Stimulated activated CD4-positive, alpha-beta T cell treated with anti-CD3 and anti-CD28 coated beads, Interleukin-15, amount 100 ng/mL, for 1 hour (primary cell): ENCODE measurements at places on chromosomes 13 and 19.
A peak's percentile ranks its signal among the peaks of the same experiment; 100 is the strongest.

GRCh38 chr13:26469602-26470001, 87.9 kb upstream of the WASF3 start:
- no peak for DNase-seq

DNA sequence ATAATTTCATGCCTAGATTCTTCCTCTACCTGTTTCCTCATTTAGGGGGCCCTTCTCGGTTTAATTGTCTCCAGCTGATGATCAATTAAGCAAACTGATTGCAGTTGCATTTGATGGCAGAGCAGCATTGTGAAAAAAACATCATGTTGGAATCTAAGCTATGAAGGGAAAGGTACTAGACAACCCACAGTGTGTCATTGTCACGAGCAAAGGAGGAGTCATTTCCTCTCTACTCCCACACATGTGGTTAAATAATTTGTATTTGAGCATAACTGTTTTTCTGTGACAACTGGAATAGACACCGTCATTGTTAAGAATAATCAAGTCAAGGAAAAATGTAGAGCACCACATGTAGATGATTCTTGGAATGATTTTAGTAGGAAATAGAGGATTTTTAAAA, 240.3 kb downstream of the DCT start:
- DNase-seq, result no peak

DNA sequence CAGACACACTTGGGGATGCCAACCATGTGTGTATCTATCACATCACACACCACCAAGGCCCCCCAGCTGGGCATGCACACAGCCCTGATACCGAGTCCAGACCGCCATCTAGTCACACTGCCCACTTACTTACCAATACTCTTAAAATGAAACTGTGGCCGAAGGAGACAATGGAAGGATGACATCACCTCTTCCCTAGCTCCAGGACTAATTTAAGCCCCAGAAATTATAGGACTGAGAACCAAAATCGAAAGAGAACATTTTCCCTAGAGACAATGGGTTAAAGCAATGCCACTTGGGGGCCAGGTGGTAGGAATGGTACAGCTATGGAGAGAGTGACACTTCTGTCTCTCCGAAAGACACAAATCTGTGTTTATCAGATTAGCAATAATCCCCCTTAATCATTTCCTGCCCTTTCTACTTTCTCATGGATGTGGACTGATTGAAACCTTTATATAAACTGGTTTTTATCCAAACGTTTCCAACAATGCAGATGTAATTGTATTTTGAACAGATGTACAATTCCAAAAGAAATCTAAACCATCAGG, 663 bp upstream of the GGACT start:
- DNase-seq, result no peak

- no peak for DNase-seq
Observed at GRCh38 chr13:22629374-22629773, 551.4 kb upstream of the SGCG start.

DNA sequence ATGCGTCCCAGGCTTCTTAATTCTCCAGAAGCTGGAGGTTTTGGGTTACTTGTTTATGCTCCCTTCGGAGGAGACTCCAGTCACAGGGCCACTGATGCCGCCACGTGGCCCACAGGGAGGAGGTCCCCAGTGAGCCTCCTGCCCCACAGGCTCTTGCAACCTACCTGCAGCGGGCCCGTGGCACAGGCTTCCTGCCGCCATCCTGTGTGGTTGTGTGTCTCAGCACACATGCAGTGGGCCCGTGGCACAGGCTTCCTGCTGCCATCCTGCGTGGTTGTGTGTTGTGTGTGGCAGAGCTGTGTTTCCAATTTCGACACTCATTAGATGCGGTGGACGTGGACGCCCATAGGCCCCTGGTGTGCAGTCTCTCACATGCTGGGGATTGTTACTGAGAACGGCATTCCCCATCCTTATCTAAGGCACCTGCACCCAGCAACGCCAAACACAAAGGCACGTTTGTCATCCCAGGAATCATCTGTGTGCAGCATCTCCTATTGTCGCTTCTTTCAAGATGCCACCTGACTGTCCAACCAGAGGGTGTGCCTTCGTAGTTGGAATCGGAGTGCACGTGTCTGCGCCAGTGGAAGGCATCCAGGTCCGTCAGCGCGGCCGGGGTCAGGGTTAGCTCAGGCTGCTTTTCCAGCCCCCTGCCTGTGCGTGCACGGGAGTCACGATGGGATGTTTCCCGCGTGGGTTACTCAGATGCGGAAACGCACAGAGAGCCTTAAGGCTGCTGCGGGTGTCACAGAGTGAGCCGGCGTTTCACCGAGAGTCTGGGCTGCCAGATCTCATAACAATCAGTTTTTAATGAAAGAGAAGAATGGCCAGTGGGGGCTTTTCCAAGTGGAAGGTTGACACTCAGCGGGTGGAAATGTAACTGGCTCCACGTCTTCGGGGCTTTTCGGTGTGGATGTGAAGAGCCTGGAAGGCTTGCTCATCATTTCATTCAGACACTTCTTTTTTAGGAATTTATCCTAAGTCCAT, 119.8 kb downstream of the ATP11A start:
- no peak for DNase-seq

DNA sequence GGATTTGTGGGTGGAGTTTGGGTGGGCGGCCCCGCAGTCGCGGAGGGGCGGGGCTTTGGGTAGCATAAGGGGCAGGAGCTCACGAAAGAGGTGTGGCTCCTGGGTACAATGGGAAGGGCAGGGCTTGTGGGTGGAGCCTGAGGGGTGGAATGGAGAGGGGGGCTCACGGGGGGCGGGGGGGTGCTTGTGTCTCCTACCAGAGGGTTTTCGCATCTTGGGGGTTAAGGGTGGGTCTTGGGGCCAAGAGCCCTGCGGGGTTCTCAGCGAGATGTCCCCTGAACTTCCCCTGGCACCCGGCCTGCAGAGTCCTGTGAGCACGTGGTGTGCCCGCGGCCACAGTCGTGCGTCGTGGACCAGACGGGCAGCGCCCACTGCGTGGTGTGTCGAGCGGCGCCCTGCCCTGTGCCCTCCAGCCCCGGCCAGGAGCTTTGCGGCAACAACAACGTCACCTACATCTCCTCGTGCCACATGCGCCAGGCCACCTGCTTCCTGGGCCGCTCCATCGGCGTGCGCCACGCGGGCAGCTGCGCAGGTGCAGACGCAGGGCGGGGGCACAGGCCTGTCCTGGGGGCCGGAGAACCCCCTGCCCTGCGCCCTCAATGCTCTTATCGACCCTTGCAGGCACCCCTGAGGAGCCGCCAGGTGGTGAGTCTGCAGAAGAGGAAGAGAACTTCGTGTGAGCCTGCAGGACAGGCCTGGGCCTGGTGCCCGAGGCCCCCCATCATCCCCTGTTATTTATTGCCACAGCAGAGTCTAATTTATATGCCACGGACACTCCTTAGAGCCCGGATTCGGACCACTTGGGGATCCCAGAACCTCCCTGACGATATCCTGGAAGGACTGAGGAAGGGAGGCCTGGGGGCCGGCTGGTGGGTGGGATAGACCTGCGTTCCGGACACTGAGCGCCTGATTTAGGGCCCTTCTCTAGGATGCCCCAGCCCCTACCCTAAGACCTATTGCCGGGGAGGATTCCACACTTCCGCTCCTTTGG, 5.1 kb downstream of the FSTL3 start:
- peak; percentile 90 for DNase-seq

DNA sequence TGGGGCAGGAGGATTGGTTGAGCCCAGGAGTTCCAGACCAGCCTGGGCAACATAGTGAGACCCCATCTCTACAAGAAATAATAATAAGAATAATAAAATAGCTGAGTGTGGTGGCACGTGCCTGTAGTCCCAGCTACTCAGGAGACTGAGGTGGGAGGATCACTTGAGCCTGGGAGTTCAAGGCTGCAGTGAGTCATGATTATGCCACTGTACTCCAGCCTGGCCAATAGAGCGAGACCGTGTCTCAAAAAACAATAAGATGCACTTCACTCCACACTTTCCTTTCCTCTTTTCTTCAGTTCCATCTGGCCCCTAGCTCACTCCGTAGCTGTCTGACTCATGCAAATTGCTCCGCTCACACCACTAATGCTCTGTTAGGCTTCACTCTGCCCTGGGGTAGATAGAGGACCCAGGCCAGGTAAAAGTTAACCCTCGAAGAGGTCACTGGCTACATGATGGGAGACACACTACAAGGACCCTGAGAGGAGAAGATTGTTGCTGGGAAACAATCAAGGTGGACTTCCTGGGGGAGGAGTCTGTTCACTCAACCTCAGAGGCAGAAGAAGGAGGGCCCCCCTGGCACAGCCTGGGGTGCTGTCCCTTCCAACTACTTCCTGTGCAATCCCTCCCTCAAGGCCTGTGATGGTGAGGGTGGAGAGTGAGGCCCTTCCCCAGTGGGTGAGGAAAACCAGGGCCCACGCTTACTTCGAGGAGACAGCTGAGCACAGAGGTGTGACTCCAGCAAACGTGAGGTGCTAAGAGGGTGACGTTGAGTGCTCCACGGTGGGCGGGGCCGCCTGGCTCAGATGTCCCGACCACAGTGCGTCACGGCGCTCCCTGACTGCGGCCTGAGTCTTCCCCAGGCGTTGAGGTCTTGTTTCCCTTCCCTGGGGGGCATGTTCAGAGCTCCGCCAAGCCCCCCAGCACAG, 8.8 kb upstream of the TNFSF9 start:
- no peak for DNase-seq

GRCh38 chr19:35612224-35612558, 344 bp upstream of the HAUS5 start:
- no peak for DNase-seq

GRCh38 chr13:44698066-44698465, 121.9 kb upstream of the TSC22D1 start:
- DNase-seq, result no peak

DNA sequence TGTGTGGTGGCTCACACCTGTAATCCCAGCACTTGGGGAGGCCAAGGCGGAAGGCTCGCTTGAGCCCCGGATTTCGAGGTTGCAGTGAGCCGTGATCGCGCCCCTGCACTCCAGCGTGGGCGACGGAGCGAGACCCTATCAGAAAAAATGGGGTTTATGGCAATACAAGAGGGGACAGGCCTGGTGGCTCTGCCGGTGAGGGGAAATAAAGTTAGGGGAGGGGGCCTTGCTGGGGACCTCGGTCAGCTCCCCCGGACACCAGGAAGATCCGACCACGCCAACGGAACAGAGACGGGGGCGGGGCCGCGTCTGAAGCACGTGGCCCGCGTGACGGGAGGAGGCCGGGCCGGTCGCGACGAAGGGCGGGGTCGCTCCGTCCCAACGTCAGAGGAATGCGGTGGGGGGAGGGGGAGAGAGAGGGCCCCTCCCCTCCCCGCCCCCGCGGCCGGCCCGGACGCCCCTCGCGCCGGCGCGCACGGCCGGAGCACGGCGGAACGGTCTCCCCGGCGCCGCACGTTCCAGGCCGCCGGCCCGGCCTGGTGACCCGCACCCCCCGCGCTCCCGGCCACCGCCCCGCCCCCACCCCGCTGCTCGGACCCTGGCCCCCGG, 1.9 kb upstream of the HNRNPL start:
- peak; percentile 78 for DNase-seq

DNA sequence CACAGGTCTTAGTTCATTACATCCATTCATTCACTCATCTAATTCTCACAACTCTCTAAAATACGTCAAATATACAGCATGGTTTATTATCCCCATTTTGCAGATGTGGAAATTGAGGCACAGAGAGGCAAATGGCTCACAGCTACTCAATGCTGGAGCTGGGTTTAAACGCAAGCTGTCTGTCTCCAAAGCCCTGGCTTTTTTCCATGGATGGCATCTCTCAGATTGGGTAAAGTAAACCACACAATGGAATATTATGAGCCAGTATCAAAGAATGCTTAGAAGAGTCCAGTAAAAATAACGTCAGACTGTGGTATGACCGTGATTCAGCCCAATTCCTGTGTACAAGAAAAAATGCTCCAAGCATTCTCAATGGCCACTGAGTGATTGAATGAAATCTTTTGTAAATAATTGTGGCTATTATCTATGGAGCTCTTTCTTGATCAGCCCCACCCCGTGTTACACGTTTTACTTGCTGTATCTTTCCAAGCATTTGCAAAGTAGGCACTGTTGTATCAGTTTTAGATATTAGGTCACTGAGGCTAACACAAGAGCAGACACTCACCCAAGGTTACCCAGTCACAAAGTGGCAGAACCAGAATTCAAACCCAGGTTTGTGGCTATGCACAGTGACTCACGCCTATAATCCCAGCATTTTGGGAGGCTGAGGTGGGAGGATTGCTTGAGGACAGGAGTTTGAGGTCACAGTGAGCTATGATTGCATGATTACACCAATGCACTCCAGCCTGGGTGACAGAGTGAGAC, 5.5 kb upstream of the ACP7 start:
- DNase-seq, result no peak

- DNase-seq, result no peak
Observed at GRCh38 chr19:50300051-50300450, 29.1 kb downstream of the KCNC3 start.

- DNase-seq, result no peak
Observed at GRCh38 chr13:112702986-112703379, 13.1 kb downstream of the ATP11A start.

DNA sequence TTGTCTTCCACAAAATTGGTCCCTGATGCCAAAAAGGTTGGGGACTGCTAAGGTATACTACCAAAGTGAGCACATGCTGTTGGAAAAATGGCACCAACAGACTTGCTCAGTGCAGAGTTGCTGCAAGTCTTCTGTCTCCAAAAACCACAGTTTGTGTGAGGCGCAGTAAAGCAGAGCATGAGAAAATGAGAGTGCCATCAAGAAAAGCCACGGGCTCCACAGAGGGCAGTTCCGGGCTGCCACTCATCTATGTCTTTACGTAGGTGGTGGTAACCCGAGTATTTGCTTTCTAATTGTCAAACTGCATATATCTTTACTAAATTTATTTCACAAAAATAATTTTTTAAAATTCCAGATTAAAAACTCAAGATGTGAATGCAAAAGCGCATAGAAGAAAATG, 123.8 kb downstream of the RNF17 start:
- DNase-seq, result no peak

GRCh38 chr13:22893777-22894176, 287.0 kb upstream of the SGCG start:
- DNase-seq, result no peak

GRCh38 chr19:50333737-50334617, 4.8 kb upstream of the KCNC3 start:
- DNase-seq, result peak; percentile 80

DNA sequence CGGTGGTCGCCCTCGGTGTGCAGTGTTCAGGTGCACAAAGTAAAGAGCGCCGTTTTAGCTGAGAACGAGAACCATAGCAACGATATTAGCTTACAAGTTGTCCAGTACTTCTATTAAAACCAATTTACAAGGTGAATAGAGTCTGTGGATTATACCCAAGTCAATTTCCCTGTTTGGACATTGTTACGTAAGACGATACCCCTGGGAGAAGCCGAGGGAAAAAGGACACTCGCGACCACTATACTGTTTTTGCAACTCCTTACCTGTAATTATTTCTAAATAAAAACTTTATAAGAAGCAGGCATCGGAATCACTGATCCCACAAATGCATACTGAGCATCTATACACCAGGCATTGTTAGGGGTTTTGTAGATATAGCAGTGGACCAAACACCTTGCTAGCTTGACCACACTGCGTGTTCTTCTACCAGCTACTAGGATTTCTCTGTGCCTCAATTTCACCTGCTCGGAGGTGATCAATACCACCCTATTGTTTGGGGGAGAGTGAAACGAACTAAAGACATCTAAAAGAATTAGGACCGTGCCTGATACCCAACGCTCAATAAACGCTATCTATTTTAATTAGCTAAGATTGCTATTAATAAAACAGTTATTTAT, 488 bp upstream of the EEF2 start:
- no peak for DNase-seq

GRCh38 chr19:11384778-11385129, 640 bp upstream of the EPOR start:
- no peak for DNase-seq

- DNase-seq, result no peak
Observed at GRCh38 chr19:33297401-33298145, 4.8 kb downstream of the CEBPA start.

- DNase-seq, result no peak
Observed at GRCh38 chr19:12015753-12016116, 19.7 kb downstream of the ZNF433 start.

GRCh38 chr13:21033856-21034602, 27.4 kb downstream of the LATS2 start:
- no peak for DNase-seq
